Inflammatory macrophage treated with lipopolysaccharide for 4 hours (primary cell): ENCODE measurements at places on chromosomes 5 and 9.

- no peak for DNase-seq
Measured at GRCh38 chr5:39518516-39518915, 93.7 kb upstream of the DAB2 start.

DNA sequence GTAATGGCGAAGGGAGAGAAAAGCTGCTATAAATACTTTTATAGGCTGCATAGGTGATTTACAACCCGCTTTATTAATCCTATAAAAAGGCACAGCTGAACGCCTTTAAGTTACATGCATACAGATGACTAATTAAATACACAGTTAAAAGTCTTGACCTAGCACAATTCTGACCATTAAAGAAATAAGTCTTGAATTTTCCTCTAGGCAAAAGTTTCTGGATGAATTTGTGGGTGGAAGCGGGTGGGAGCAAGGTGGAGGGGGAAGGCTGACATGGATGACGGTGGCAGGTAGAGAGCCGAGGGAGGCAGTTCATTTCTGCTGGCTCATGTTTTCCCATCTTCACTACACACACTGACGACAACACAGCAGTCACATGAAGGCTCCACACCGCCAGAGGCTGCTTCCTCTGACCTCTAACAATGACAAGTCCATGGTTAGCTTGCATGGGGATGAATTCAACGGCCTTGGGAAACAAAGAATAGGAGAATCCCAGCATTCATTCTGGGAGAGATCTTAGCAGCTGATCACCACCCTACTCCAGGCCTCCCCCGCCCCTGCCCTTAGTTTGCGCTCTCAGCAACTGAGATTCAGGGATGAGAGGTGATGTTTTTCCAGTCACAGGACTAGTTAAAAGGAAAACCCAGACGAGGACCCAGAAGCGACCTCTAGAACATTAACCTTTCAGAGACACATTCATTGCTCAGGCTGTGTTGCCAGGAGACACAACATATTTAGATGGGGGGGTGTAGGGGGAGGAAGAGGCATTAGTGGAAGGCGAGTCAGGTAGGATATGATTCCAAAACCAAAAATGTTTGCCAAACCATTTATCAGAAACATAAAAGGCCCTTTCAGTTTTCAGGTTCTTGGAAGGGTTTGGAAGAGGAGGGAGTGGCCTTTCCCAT, 329.3 kb downstream of the PIK3R1 start:
- no peak for DNase-seq

DNA sequence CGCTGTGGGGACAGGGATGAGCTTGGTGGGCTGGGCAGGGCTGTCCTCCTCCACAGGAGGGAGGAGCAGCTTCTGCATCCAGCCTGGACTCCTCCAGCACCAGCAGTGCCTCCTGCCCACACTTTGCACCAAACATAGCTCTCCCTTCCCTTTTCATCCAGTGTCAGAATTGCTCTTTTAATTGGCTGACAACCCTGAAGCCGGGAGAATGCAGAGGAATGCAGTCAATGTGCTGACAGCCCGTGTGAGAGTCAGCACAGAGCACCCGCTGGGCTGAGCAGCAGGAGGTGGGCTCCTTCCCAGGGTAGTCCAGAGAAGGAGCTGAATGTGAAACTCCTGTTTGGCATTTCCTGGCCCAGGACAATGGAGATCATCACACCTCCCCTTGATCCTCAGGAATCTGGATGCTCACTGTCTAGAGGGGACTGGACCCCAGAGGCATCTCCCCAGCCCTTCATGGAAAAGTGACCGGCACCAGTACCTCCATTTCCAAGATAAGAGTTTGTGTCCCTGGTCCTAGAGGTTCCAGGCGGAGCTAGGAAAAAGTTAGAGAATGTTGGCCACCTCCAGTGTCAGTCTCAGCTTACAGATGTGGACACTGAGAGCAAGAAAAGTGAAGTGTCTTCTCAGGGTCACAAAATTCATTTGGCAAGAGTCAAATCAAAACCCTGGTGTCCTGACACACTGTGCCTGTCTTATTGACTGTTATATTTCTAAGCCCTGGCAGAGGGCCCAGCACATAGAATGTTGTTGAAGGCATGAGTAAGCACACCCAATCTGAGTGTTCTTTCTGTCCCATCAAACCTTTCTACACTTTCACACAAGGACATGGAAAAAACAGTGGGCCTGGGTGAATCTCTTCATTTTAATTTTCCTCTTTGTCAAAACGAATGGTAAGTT, 202.1 kb downstream of the SNX18 start:
- DNase-seq, result no peak

DNA sequence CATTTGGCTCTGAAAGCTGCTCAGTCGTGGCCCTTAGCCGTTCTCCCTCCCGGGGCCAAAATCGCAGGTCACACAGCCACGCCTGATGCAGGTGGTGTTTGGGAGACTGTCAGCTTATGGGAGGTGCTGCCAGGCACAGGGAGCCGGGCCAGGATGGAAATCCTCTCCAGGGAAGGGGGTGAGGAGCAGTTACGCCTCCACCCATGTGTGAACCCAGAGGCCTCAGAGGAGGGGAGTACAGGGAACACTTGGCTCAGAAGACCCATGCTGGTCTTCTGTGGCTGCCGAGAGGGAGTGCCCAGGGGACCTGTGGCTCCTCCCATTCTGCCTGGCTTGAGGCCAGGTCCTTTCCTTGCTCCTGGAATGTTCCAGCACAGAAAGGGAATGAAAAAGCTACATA, 3.6 kb upstream of the OLFM1 start:
- no peak for DNase-seq

GRCh38 chr5:147822686-147823491, 8.6 kb downstream of the SPINK1 start:
- peak; percentile 84 for DNase-seq

DNA sequence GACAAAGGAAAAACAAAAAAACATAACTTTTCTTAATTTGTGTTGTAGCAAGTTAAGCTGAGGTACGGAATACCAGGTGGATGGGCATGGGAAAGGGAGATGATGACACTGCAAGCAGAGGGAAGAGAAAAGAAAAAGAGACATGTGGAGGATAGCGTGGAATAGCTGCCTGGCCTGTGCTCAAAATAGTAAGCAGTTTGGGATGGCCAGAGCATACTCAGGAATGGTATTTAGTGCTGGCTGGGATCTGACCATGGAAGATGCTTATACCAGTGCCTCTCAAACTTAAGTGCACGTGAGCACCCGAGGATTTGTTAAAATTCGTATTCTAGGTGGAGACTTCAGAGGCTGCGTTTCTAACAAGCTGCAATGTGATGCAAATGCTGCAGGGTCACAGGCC, 41.3 kb downstream of the LNPEP start:
- DNase-seq, result no peak

DNA sequence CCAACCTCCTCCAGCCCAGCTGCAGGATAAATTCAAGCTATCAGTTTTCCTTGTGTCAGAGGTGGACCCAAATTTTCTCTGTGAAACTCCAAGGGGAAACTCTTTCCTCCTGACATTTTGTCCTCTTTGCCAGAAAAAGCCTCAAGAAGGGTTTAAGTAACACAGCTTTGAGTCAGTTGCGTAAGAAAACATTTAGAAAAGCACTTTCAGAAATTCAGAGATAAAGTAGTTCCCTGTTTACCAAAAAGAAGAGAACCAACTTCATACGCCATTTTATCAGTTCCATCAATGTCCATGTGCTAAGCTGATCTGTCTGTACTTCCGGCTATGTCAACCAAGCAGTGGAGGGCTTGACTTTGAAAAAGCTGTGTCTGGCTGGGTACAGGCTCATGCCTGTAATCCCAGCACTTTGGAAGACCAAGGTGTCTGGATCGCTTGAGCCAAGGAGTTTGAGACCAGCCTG, 19.9 kb upstream of the SUSD1 start:
- DNase-seq, result peak; percentile 72

DNA sequence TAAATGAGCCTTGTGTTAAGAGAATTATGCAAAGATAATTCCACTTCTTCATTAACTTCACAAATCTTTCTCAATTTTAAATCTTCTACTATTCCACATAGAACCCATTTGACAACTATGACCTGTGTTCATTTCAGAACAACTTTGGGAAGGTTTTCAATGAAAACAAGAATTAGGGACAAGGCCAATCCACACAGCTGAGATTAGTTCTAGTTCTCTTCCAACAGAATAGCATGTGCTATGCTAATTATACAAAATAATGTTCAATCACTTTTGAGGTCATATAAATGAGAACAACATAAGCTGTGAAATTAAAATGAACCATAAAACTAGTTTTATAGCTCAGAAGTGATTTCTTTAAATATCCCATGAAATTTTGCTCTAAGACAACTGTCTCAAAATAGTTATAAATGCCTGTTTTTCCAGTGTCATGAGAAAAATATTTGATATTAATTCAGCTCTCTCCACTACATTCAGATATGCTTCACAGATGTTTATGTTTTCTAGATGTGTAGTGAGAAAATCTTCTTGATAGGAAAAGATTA, 7.2 kb upstream of the LHFPL2 start:
- no peak for DNase-seq

- DNase-seq, result peak; percentile 11
Measured at GRCh38 chr5:133658327-133658726, 46.0 kb upstream of the FSTL4 start.

- no peak for DNase-seq
Measured at GRCh38 chr5:10801931-10802666, 41.1 kb upstream of the DAP start.

GRCh38 chr9:113222482-113222841, 1.1 kb downstream of the SLC31A1 start:
- DNase-seq, result peak; percentile 74

GRCh38 chr5:180411948-180412347, 58.8 kb upstream of the GFPT2 start:
- no peak for DNase-seq

DNA sequence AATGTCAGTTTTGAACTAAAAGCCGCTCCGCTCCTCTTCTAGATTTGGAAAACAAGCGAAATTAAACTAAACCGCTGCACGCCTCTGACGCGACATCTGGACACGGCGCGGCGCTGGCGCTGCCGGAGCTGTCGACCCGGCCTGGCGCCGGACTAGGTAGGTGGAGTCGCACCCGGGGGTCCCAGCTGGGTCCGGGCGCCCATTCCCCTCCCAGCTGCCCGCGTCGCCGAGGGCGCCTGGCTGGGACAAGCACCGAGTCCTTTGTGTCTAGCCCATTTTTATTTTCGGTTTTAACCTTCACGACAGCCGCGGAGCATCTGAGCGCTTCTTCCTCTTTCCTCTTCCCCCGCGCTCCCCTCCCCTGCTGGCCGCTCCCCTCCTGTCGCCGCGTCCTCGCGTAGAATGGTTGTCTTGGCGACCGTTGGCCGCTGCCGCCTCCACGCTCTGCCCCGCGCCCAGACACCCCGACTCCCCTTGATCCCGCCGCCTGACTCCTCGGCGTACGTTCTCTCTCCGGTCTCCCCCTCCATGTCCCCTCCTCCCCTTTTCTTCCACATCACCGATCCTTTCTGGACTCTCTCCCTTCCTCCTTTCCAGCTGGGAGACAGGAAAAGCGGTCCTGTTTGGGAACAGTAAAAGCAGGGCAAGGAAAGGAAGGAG, 545 bp downstream of the CDKN2B-AS1 start:
- peak; percentile 96 for DNase-seq

DNA sequence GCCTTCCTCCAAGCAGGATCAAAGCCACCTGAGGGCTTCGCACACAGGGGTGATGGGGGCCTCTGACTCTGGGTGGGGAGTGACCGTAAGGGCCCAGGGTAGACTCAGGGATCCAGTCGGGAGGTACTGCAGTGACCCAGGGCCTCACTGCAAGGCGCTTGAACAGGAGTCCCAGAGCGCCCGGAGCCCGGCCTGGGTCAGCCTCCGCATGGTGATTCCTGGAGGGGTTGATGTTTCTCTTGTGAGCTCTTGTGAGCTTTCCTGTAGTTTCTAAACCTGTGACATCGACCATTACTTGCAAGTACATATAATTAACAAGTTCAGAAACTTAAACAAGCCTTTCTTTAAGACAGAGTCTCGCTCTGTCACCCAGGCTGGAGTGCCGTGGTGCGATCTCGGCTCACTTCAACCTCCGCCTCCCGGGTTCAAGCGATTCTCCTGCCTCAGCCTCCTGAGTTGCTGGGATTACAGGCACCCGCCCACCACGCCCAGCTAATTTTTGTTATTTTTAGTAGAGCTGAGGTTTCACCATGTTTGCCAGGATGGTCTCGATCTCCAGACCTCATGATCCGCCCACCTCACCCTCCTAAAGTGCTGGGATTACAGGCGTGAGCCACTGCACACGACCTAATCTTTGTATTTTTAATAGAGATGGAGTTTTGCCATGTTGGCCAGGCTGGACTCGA, 19.8 kb downstream of the PTGES start:
- DNase-seq, result no peak

GRCh38 chr5:105817914-105818313, 1852.8 kb downstream of the EFNA5 start:
- no peak for DNase-seq
